ENCODE measurements at places on chromosomes 3 and 15. TPM values are rescaled to one million over a fixed set of nuclear protein-coding genes. Genes with fewer than 3 reads are reported as not detected.

GRCh38 chr15:31216215-31216911 lies 110.3 kb upstream of the KLF13 start:
- peak; percentile 52 for DNase-seq

DNA sequence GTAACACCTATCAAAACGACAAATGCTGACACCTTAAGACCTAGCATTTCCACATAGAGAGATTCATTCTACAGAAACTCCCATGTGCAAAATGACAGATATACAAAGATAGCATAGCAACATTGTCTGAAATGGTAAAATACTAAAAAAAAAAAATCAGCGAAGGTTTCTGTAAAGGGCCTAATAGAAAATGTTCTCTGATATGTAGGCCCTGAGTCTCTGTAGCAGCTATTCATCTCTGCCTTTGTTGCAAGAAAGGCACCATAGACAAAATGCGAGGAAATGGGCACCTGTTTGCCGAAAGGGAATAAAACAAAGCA lies 631 bp upstream of the MFGE8 start:
- DNase-seq = no peak

- no peak for DNase-seq
Measured at GRCh38 chr3:153469162-153469561, 307.1 kb downstream of the RAP2B start.

DNA sequence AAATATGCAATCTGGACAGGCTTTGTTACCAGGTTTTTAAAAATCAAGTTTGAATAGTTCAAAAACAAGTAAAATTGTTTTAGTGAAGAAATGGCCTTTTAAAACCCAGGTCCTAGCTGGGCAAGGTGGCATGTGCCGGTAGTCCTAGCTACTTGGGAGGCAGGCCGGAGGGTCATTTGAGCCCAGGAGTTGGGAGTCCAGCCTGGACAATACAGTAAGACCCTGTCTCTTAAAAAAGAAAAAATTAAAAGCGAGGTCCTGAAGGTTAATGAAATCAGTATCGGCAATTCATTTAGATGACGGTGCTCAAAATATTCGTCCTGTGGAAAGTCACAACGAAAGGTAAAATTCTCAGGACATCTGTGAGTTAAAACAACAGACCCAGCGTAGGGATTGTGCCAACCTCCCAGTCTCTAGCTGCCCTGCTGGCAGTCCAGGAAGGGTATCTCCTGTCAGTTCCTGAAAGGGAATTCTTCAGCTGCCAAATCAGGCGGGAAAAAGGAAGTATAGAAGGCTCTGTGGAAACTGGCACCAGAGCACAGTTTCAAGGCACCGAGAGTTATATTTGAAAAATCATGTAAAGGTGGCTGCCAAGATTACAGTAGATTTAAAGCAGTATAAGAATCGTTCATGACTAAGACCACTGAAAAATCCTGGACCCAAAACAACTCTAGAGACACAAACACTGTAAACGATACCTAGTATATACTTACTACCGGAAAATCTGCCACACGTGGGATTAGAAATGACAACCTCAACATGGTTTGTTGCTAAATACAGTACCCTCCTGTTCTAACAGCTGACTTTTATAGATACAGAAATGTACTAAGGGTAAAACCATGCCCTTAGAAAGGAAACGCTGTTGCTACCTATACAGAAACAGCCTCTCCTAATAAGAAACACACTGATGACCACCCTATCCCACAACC lies 1.2 kb upstream of the ABHD17C start:
- no peak for DNase-seq

DNA sequence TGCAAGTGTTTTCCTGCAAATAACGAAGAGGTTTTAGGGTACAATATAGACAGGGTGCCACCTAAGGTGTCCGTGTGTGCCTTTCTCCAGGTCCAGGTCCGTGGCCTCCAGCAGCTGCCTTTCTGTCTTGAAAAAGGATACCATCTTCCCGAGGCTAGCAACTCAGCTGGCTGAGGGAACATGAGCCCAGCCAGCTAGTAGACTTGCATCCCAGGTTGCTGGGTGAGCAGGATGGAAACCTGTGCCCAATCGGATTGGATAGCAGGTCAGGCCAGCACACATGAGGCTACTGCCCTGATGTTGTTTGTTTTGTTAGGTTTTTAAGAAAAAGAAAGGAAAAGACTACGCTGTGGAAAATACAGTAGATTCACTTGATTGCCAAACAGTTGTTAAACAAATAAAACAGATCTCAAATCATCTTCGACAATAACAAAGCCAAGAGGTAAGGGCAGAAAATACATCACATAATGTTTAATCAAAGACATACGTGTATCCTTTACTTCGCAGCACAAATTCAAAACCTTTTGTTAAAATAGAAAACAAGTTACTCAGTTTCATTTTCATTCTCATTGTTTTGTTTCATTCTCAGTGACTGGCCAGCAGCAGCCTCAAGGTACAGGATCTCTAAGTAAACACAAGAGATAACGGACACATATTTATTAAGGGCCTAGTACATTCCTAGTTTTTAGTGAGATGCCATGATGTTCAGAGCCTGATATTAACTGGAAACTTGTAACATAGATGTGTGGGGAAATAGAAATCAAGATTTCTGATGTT lies 661.2 kb upstream of the NR2F2 start:
- DNase-seq = no peak

- no peak for DNase-seq
Measured at GRCh38 chr15:50624616-50625168, 61.9 kb downstream of the TRPM7 start.

GRCh38 chr3:95154766-95155165 lies 1091.9 kb downstream of the NSUN3 start:
- DNase-seq = no peak

TGM4 gene
- not detected for total RNA-seq

EFHB gene
- total RNA-seq = 1.3 TPM
